ENCODE measurements at places on chromosomes 5 and 9.

- no peak for DNase-seq
These were observed 9.2 kb downstream of the ENC1 start for GRCh38 chr5:74631081-74631953.

- no peak for DNase-seq
These were observed 250.6 kb downstream of the ARRDC3 start for GRCh38 chr5:91132550-91132949.

GRCh38 chr5:118616281-118616680 lies 372.1 kb downstream of the DTWD2 start:
- no peak for DNase-seq

- DNase-seq = no peak
These were observed 64.9 kb downstream of the SIL1 start for GRCh38 chr5:139133282-139133681.

DNA sequence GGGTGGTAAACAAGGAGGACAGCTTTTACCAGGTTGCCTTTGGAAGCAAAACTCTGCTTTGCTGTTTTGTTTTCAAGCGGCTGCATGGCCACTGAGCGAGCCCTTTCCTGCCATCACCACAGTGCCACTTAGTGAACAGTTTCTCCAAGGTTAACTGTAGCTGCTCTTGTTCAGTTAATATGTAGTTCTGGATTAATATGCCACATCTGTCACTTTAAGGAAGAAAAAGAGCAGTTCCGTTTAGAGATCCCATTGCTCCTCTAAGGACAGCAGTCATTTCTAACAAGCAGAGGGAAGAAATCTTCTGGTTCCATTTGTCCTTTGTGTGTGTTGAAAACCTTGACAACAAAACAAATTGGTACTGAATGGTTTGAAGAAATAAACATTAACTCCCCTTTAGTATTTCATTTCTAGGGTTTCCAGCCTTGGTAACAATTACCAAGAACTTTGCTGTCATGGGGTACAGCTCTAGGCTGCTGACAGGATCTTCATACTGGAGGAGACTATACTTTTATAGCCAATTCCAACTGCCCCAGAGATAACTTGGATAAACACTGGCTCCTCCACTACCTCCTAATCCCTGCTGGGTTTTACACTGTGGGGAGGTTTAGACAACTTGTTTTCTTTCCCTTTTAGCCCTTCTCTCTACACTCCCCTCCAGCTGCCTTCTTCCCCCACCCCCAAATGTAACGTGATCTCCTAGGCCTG lies 10.3 kb upstream of the ABL1 start:
- no peak for DNase-seq

DNA sequence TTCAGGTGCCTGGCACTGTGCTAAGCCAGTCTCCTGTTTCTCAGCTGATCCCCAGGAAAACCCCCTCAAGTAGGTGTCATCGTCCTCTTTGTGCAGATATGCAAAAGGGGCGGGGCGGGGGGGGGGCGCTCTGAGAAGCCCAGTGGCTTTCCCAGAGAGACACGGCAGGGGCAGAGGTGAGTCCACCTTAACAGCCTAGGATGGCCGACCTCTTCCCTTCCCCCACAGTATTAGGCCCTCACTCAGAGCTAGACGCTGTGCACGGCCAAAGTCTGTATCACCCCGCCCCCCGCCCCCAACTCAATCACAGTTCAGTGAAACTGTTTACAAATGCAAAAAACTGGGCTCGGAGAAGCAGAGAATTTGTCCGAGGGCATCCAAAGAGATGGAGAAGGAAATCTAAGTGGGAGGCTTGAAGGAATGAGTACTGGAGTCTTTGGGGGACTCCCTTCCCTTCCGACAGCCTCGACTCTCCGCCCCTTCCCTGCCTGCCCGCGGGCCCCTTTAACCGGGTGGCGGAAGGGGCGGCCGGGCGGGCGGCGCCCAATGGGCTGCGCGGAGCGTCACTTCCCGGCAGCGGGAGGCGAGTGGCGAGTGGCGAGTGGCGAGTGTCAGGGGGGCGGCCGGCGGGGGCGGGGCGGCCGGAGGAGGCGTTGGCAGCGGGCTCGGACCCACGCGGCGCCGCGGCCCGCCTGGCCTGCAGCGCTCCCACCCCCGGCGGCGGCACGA lies at the start of gene ERGIC1:
TSS of gene ERGIC1 (plus strand) at position 566 of the 729 bp plus-strand sequence. CDS start at position 729, 163 bp downstream.
- DNase-seq = peak; percentile 41

DNA sequence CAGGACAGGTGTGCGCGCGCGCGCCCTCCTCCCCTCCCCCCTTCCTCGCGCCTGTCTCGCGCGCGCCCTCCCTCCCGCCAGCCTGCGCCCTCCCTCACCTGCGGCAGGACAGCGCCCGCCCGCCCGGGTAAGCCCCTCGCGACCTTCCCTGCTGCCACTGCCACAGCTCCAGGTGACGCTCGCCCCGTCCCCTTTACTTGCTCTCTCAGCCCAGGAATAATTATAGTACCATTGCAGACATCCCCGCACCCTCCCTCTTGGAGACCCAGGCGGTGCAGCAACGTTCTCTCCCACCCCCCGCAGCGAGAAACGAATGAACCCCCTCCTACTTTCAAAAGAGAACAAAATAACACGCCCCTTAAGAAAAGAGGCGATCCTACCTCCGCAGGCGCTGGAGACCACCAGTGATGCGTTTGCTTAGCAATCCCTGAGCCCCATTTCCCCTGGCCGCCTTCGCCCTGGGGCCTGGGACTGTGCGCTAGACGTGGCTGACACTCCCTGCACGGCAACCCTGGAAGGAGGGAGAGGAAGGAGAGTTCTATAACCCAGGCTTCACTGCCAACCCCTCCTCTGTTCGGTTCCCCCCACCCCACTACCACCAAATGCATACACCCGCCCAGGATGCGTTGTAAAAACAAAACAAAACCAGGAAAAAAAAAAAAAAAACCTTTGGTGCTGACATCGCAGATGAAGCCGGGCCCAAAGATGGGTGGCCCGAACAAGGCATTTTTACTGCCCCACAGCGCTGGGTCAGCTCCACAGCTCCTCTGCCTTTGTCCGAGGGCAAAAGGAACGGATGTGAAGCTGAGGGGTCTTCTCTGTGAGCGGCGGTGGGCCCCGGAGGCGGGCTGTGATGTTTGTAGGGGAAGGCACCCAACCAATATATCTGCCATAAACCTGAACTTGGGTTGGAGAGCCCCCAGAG lies 5.6 kb upstream of the PURA start:
- peak; percentile 61 for DNase-seq

GRCh38 chr9:129111528-129112151 lies 425 bp downstream of the PTPA start:
- peak; percentile 31 for DNase-seq

- DNase-seq = peak; percentile 73
These were observed 2.7 kb upstream of the PCDH12 start for GRCh38 chr5:141960449-141961323.

DNA sequence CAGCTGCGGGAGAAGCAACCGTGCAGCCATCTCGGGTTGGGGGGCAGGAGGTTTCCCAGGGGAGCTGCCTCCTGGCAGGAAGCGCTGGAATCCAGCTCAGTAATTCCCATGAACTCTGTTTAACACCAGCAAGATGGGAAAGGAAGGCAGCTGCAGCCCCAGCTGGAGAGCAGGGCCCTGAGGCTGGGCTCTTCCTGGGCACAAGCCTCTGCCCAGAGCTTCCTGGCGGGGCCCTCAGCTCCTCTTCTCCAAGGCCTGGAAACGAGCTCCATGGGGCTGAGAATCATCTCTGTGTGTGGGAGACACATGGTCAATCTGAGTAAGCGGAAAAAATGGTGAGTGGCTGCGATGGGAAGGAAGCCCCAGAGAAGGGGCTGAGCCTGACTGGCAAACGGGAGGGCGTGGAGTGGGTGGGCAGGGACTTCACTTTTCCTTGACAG lies 6.3 kb downstream of the MRPL36 start:
- DNase-seq = no peak

GRCh38 chr9:129716091-129716490 lies 36.8 kb downstream of the PTGES start:
- DNase-seq = no peak

GRCh38 chr9:17433526-17433925 lies 145.3 kb upstream of the SH3GL2 start:
- no peak for DNase-seq

DNA sequence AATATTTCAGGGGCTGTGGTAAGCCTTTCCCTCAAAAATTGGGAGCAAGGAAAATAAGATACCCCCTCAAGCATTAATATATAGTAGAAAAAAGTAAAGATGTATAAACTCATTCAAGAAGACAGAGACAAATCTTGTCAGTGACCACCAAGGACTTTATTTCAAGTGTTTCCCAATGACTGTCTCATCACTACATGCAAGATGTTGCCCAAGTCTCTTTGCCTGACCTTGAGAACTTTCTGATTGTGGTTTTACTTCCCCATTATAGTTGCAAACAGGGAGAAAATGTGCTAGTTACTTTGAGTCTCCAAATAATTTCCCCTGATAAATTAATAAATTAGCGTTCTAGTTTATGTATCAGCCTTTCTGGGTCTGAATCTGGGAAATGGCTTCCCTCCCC lies 4.0 kb upstream of the SLC46A2 start:
- no peak for DNase-seq

GRCh38 chr9:72564479-72565281 lies 43.3 kb downstream of the TMC1 start:
- DNase-seq = no peak

DNA sequence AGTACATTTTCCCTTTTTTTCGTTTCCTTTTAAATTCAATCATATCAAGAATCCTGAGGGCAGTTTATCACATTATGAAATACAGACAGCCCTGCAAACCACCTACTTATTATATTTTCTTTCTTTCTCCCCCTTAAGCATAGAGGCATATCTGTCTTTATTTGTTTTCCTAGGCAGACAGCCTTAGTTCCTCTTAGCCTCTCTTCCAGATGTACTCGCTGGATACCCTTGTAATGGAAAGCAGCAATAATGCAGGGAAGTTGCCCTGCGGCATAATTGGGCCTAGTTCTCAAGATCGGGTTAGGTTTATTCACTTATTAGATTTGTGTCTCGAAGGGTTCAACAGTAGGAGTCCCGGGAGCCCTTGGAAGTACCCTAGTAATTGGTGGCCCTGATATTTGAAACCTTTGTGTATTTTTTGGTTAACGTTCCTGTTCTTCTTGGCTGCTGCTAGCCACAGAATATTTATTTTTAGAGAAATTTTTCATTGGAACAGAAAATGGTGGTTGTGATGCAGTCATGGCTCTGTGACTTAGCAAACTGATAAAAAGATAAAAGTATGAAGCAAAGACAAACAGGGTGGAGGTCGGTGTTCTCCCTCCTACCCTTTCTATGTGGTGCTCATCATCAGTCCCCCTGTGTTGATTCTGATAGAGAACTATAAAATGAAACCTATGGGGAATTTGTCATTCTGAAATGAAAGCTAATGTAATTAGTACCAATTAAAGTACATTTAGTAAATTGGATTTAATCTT lies 6.4 kb downstream of the TLE4 start:
- no peak for DNase-seq

DNA sequence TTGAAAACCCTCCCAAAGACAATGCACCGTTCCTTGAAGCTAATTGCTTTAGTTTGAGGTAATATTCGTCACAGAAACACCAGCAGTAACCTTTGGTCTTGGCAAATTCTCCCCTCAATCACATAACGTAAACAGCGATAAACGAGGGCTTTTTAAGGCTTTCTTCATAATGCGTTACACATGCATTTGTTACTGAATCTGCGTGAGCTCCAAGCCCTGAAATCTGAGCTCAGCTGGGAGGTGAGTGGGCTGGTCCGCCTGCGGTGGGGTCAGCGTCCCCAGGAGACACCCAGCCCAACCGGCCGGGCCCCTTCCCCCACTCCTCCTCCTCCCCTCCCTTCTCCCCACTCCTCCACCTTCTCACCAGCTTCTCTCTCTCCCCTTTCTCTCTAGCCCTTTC lies 91.1 kb downstream of the BARX1 start:
- no peak for DNase-seq

DNA sequence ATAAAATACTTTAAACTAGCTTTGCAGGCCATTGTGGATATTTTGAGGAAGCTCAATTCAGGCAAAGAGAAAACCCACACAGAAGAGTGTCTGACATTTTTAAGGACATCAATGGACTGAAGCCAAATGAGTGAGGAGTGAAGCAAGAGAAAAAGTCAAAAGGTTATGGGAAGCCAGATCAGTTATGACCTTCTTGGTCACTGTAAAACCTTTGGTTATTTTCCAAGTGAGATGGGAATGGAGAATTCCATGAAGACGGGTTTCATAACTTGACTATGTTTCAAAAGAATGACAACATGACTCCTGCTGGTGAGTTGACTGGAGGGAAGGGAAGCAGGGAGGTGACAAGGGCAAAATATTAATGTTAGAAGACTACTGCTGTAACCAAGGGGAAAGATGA lies 585.2 kb downstream of the EFNA5 start:
- no peak for DNase-seq

- no peak for DNase-seq
These were observed 185.0 kb upstream of the PRLR start for GRCh38 chr5:35415309-35415708.

- DNase-seq = no peak
These were observed 12.9 kb upstream of the ERBIN start for GRCh38 chr5:65913519-65913918.

DNA sequence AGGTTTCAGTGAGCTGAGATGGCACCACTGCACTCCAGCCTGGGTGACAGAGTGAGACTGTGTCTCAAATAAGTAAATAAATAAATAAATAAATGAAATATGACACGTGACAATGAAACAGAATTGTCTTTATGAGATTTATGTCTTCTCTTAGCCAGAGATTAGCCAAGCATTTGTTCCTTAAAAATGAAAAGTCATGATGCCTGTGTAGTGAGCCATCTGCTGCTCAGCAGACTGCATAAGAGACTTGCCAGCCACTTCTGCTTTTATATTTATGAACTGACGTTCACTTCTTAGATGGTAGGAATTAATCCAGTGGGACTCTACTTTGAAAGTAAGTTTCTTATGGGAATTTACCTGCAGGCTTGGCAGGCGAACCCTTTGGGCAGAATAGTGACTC lies 227.4 kb downstream of the NR3C1 start:
- DNase-seq = no peak

- DNase-seq = no peak
These were observed 32.0 kb upstream of the MSX2 start for GRCh38 chr5:174692381-174692780.

GRCh38 chr9:115058684-115059315 lies 59.2 kb downstream of the TNC start:
- no peak for DNase-seq

DNA sequence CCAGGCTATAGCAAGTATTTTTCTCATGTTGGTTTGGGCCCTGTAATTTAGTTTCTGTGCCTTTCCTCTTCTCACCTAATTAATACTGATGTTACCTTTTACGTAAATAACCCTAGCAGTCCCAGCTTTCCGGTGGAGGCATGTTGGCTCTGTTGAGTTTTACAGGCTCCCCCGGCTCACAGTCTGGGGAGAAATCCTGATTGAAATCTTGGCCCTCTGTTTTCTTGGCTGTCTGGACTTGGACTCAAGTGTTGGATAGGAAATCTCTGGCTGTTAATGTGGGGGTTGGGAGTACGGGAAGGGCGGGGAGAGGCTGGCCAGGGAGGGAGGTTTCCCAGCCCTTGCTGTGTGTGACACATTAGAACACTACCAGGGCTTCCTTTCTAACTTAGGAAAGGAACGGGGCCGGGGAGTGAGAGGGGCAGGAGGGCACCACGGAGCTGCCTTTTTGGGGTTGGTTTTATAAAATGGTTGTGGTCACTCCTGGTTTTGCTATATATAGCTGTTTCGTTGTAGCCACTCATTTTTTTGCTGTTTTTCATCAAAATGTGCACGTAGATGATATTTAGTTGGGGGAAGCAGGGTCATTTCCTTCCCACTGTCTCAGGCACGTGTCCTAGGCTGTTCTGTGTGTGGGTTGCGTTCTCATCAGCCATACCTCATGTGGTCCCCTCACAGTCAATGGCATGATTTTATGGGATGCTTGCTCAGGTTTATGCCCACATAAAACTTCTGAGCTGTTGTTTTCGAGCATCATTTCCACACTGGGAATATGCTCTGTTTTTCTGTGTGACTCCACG lies 11.0 kb downstream of the TRIO start:
- DNase-seq = no peak
